ENCODE measurements at places on chromosomes 6 and 20.

DNA sequence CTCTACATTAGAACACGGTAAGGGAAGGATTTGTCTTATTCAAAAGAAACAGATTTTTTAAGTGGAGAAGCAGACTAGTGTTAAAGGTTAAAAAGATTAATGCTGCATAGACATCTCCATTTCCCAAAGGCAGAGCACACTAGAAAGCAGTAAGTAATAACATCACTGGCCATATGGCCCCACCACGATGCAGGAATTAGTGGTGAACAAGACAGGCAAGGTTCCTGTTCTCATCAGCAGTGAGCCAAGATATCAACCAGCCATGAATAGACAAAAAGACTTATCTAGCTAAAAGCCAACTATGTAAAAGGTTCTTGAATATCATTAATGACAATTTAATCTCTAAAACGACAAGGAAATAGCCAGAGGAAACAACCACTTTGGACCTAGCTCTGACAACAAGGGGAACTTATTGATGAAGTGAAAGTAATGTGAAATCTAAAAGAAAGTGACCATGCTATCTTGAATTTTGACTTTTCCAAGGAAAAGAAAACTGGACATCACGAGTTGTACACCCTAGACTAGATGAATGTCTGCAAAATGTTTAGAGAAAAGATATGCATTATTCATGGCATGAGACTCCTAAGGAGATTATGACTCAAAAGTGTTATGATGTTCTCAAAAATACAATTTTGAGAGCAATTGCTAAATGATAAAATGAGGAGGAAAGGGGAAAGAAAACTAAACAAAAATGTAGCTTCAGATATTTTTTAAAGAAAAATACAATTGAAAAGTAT lies 157.9 kb upstream of the STXBP5 start:
- no peak for DNase-seq

- no peak for DNase-seq
These were observed 13.9 kb upstream of the SCUBE3 start for GRCh38 chr6:35199866-35200265.

DNA sequence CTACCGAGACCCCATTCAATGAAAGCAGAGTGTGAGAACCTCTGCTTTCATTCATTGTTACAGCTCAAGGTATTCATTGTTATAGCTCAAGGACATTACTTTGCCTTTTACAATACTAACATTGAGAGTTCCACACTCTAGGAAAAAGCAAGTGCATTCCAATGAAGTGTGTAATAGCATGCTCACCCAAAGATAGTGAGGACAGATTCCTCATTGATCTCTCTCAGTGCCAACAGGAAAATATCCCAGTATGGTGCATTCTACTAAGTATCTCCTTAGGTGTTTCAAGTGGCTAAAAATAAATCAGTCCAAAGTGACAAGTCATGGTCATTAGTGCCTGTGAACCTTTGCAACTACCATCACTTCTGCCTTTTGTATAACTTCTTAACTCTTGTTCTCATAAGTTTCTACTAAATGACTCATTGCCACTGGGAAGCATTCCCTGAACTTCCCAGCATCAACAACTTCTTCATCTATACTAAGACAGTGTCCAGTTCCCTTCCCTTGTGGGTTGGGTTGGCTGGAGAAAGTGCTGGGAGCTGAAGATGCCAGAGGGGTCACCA lies 140.7 kb upstream of the STXBP5 start:
- DNase-seq = no peak

DNA sequence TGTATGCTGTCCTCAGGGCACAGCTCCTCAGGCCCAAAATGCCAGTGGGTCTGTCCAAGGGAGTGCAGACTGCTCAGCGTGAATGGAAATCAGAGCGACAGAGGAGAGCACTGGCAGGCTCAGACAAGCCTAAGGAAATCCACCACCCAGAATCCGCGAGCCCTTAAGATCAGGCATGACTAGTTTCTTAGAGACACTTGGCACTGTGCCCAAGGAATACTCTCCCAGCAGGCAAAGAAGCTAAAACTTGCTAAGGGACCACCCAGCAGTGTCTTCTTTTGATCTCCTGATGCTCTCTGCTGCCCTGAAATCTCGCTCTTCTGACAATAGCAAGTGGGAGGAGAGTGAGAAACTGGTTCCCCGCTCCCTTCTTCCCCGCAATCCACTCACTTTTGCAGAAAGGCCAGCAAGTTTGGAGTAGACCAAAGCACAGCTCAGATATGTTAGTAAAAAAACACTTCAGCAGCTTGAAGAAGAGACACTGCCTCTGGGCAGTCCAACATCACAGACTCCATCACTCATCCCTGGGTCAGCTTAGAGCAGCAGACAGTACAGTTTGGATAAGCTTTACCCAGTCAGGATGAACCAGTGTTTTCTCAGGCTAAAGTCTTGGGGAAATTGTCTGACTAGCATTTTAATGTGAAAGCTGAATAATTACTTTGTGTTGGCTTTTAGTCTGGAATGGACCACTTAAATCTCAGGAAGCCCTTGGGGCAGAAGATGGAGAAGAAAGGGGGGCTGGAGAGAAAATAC lies 32.4 kb downstream of the TRAF3IP2 start:
- no peak for DNase-seq

- DNase-seq = no peak
These were observed 115.9 kb downstream of the KLHL32 start for GRCh38 chr6:97040355-97040860.

DNA sequence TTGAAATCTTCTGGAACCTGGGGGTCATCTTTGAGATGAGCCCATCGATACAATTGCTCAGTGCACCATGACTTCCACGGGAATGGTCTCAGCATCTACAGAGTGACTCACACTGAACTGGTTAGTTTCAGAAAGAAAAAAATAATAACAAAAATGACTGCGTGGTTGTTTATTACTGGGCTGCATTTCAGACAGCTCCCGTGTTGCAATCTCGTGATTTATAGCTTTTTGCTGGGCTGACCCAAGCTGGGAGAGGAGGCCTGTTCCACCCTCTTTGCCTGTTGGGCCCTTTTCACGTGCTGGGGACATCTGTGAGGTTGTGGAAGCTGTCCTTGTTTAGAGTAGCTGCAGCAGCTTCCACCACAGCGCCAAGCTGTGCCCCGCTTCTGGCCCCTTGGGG lies 225.5 kb downstream of the BMP7 start:
- DNase-seq = no peak

GRCh38 chr6:144644776-144645175 lies 359.6 kb downstream of the UTRN start:
- no peak for DNase-seq

- no peak for DNase-seq
These were observed 150.5 kb downstream of the BCAS1 start for GRCh38 chr20:53919886-53920285.

DNA sequence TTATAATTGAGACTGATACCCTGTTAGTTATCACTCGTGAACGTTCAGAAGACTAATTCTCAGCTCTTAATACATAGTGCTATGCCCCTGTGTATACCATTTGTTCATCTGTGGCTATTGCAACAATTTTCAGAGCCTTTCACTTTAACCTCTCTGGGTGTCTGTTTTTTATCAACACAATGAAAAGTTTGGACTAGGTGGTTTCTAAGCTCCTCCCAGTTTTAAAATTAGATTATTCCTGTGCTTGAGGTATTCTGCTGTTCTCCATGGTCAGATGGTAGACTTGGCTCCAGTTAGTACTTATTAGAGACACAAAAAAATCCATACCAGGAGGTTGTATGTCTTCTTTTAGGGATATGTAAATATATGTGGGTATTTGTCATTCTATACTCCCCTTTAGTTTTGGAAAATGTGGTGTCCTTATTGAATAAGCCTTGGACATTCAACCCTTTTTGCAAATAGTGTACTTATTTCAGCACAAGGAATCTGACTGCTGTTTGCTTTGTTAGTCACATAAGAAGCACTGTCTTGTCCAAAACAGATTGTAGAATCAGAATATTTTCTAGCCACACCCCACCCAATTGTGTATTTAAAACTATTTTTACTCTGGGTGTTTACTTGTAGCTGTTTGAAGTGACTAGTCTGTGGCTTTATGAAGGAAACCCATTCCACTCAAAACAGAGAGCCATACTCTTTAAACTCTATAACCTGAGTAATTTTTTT lies 2.0 kb upstream of the COL10A1 start:
- no peak for DNase-seq

GRCh38 chr20:63183422-63184146 lies 32.3 kb downstream of the YTHDF1 start:
- DNase-seq = peak; percentile 78

DNA sequence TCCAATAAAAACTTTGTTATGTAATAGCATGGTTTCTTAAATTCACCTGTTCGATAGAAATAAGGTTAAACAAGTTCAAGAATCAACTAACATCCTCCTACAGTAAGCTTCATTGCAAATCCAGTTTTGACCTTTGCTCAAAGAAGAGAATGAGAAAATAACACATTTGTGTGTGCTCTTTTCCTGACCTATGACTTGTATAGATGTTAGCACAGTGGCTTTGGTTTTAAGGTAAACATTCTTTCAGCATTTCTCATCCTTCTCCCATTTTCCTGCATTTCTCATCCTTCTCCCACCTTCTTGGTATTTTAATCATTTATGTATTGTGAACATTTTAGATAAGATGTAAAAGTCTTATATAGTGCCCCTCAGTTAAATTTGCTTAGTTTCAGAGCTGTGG lies 73.9 kb downstream of the PLCB1 start:
- no peak for DNase-seq

GRCh38 chr20:50290112-50290511 lies 99.5 kb downstream of the CEBPB start:
- no peak for DNase-seq

- no peak for DNase-seq
These were observed 173.7 kb downstream of the CLVS2 start for GRCh38 chr6:123169774-123170095.

- no peak for DNase-seq
These were observed 27.8 kb downstream of the PRPH2 start for GRCh38 chr6:42694586-42694985.

DNA sequence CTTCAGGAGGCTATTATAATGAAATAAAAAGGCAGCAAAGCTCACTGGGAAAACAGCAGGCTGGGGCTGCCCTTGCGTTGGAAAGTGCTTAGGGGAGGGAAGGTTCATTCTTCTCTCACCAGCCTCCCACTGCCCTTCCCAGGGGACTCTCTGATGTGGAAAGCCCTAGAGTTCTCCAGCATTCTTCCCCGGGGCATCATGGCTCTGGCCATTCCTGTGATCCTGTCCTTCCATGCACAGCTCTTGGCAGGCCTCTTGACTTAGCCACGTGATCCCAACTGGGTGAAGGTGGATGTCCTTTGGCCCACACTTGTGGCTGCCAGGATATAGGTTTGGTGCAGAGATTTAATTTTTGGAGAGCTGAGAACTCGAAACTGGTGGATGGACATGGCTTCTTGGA lies 58.0 kb upstream of the ZNF831 start:
- no peak for DNase-seq

GRCh38 chr6:76057469-76057868 lies 15.0 kb downstream of the IMPG1 start:
- DNase-seq = no peak

DNA sequence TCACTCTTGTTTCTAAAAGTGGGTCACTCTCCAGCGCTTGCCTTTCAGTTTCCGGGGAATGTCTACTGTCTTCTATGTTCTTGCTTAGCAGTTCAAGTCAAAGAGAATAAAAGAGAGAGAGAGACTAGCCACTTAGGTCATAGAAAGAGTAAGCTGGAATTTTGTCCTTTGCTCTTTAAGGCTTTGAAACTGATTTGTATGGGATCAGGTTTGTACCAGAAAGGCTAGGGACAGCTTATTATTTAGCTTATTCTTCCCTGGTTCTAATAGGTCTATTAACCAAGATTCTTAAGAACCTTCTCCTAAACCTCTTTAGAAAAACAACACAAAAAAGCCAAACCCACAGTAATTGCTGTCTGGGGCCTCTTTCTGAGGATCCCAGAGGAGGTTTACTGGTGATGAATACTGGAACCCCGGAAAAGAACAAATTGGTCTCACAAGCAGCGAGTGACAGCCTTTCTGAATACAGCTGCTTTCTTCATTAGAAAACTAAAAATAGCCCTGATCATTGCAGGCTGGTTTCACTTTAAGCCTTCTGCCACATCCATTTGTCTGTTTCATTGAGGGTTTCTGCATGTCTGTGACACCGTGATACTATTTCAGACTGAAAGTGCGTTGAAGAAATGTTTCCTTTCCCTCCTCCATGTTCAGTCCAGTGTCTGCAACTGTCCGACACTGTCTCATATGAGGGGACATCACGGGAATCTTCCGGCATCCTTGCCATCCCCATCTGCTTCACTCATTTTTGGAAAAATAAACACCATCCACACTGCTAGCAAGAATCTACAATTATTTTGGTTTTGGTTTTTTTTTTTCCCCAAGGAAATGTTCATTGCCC lies 75.1 kb upstream of the ATXN1 start:
- DNase-seq = no peak

DNA sequence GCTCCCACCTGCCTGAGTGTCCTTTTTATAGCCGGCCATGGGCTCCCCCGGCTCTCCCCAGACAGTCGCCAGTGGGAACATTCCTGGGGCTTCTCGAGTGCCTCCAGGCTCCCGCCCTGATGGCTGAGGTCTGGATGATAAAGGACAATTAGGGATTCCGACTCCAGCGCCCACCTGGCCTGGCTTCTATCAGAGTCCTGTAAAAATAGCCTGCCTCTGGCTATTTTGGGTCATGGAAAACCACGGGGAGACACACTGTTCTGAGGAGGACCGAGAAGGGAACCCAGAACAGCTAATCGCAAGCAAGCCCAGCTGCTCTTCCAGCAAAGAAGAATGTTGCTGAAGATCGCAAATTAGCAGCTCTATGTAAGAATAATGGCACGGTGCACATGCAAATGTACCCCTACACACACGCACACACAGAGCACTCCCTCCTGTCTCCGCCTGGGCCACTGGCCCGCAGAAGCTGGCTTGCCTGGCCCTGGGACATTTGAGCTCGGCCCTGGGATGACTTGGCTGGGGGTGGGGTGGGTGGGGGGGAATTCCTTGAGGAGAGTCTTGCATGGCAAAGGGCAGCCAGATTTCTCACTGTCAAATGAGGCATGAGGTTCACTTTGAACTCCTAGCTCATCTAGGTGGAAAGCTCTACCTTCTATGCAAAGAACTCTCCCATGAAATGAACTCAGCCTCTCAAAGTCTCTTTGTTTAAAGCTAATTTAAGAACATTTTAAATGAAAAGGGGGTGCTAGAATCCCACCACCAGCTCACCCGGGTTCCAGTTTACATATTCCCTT lies 55.3 kb downstream of the CTCFL start:
- DNase-seq = no peak

- no peak for DNase-seq
These were observed 9.8 kb downstream of the NFATC2 start for GRCh38 chr20:51532577-51533191.

DNA sequence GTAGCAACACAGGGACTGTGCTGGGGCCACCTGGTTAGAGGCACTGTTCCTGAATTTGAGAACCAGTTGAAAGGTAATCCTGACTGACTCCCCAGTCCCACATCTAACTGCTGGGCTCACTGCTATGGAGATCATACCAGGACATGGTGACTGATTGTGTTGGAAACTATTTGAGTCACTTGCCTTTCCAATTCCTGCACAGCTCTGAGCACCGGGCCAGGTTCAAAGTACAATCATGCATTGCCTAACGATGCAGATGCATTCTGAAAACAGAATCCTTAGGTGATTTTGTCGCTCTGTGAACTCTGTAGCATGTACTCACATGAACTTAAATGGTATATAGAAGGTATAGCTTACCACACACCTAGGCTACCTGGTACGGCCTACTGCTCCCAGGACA lies 215.3 kb downstream of the BMP7 start:
- DNase-seq = no peak
